ENCODE measurements at places on chromosomes 16 and 17.

DNA sequence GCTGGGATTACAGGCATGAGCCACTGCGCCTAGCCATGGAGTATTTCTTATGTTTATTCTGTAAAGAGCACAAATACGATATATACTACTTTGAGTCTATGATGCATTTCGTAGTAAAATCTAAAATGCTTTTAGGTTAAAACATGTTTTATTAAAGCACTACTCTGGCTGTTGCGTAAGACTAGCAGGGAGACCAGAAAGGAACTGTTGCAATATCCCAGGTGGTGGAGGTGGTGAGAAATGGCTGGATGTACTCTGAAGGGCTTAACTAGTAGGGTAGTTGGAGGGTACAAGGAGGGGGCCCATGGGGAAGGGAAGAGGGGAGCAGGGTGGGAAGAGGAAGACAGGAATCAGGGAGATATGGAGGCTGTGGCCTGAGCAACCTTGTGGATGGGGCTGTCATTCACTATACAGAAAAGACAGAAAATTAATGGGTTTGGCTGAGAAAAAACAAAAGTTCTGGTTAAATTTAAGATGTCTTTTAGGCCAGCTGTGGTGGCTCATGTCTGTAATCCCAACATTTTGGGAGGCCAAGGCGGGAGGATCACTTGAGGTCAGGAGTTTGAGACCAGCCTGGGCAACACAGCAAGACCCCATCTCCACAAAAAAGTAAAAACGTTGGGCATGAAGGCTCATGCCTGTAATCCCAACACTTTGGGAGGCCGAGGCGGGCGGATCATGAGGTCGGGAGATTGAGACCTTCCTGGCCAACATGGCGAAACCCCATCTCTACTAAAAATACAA, 35.8 kb downstream of the ST3GAL2 start:
- DNase-seq = no peak

DNA sequence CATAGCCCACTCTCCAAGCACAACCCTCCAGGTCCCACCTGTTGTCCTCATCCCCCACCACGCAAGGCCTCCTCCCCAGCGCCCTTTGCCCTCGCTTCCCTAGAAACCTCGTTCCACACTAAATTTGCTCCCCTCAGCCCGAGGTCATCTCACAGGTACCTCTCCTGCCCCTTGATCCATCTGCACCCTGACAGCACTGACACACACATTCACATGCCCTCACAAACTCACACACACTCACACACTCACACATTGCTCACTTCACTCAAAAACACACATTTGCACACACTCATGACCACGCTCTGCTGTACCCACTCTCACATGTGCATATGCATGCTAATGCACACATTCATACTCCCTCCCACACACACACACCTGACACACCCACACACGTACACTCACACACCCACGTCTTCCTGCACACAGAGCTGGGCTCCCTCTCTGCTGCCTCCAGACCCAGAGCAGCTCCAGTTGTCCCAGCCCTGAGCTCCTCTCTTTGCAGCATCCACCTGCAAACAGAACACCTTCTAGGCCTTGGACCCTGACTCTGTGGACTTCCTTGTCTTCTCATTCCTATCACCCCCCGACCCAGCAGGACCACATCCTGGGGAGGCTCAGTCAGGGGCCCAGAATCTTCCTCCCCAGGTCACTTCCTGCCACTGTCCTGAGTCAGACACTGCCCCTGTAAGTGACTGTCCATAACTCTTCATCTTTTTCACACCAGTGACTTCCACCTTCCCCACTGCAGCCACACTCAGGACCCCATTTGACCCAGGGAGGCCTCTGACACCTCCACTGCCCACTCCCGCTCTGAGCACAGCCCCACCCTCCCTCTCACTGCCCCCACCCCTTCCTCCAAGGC, 4.9 kb downstream of the ASGR2 start:
- DNase-seq = no peak

GRCh38 chr17:31397256-31397939, 5.9 kb downstream of the RAB11FIP4 start:
- DNase-seq = no peak

DNA sequence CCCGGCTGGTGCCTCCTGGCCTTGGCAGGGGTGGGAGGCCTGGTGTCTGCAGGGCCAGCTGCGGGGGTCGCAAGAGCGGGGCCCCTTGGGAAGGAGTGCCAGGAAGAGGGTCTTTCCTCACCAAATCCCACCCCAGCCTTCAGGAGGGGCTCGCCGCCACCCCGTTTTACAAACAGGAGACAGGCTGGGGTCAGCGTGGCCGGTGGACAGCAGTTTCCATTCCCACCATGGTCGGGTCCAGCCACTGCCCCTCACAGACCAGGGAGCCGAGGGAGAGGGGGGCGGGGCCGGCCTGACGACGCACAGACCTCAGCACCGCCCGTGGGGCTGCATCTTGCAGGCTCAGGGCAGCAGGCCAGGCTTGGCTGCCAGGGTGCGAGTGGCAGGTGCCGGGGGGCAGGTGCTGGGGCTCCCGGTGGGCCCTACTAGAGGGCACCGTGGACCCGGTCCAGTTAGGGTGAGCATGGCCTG, 7.6 kb downstream of the CBFA2T3 start:
- DNase-seq = no peak

DNA sequence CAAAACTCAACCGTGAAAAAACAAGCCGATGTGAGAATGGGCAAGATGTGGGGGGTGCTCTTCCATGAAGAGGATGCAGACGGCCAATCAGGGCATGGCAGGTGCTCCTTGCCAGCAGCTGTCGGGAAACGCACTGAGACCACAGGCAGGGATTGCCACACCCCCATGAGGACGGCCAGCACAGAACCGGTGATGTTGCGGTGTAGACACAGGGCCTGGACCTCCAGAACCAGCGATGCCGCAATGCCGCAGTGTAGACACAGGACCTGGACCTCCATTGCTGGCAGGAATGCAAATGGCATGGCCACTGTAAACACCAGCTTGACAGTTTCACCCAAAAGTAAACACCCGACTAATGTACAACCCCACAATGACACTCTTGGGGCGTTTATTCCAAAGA, 164.9 kb downstream of the BANP start:
- DNase-seq = no peak

DNA sequence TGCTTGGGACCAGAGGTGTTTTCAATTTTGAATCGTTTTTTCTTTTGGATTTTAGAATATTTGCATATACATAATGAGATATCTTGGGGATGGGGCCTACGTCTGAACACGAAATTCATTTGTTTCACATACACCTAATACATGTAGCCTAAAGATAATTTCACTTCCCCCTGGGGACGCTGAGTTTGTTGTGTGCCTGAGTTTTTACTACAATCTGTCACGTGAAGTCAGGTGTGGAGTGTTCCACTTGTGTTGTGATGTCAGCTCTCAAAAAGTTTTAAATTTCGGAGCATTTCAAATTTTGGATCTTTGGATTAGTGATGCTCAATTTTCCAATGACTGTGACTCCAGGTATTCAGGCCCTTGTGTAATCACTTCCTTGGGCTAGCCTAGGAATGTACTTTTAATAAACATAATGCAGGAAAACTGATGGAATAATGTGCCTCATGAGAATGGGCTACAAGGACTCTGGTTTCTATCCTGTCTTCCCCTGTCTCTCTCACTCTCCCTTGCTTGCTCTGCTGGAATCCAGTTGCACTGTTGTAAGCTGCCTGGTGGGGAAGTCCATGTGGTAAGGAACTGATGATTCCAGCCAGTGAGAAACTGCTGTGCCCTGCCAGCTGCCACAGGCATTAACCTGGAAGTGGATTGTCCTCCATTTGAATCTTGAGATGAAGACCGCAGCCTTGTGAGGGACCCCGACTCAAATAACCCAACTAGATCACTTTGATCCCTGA, 403.8 kb downstream of the SHISA9 start:
- no peak for DNase-seq

DNA sequence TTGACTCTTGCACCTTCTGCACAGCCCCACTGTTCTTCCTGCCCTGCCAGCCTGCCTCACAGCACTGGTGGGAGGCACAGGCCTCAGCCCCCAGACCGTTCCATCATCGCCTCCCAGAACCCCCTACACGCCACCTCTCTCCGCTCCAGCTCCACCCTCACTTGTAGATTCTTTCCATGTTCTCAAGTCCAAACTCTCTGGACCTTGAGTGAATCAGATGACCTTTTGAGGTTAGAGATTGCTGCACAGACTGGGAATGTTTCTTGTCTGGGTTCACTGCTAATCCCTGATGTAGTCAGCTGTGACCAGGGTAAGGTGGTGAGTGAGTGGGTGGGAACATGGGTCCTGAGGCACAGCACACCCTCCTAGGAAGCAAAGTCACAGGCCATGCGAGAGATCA, 272.4 kb downstream of the IRF8 start:
- DNase-seq = no peak

DNA sequence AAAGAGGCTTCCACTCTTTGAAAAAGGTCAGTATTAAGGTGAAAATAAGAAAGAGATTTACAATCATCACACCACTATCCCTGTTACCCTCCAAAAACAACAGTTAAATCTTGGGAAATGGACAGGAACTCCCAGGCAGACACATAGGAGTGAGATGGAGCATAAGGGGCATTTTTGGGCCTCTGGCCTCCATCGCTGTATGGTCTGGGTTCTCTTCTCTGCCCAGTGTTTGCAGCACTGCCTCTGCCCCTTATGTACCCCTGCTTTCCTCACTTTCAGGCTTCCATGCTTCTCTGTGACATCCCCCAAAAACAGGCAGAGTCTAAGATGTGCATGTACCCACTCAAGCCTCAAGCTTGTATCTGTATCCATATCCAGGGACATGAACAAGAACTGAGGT, 630 bp upstream of the HOXB2 start:
- DNase-seq = no peak

DNA sequence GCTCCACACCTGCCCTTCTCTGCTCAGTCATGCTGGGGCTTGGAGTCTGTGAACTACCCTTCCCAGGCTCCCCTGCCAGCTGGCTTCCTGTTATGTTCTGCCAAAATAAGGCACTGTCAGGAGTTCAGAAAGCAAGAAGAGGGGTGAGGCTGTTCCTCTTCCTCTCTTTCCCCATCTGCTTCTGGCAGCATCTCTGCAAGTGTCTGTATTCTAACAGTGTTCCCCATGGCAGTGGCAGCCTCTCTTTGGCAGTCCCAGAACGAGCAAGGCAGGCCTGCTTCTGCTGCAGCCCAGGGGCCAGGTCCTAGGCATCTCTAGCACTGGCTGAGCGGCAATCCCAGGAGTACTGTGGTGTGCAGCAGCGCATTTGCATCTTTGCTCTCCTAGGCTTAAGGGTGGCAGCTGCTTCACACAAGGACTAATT, 219.1 kb downstream of the STX8 start:
- no peak for DNase-seq

DNA sequence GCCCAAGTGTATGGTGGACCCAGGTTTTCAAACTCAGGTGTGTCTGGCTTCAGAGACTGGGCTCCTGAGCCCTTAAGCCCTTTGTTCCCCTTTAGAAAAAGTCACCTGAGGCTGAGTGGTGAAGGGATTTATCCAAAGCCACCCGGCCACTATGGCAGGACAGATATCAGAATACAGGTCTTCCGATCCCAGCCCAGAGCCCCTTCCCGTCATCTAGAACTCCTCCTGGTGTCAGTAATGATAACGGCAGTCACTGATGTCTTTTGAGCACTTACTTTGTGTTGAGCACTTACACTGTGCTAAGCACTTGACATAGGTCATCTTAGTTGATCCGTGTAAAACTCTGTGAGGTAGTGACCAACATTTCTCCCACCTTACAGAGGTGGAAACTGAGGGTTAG, 16.6 kb downstream of the NOD2 start:
- no peak for DNase-seq

DNA sequence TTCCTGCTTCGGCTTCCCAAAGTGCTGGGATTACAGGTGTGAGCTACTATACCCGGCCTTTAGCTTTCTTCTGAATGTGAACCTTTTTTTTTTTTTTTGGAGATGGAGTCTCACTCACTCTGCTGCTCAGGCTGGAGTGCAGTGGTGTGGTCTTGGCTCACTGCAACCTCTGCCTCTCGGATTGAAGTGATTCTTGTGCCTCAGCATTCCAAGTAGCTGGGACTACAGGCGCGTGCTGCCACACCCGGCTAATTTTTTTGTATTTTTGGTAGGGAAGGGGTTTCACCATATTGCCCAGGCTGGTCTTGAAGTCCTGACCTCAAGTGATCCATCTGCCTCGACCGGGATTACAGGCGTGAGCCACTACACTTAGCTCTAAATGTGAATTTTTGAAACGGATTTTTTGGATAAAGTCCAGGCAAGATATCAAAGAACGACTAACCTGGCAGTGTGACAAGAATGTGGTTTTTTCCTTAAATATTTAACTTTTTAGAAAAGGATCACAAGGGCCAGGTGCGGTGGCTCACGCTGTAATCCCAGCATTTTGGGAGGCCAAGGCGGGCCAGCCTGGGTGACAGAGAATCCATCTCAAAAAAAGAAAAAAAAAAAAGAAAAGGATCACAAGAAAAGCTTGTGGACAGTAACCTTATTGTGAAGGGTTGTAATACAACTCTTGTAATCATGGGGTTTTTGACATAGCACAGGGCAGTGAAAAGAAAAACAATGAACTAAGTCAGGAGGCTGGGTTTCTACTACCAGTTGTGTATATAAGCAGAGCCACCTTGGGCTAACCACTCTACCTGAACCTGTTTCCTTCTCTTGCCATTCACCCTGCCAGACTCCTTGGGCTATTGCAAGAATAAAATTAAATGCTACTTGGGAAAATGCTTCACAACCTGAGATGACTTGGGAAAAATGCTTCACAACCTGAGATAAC, 6.2 kb downstream of the BRCA1 start:
- no peak for DNase-seq

- DNase-seq = no peak
Measured at GRCh38 chr16:10745841-10746240, 2.2 kb downstream of the NUBP1 start.

GRCh38 chr16:49491771-49492761, 118.5 kb downstream of the C16orf78 start:
- DNase-seq = peak; percentile 6

DNA sequence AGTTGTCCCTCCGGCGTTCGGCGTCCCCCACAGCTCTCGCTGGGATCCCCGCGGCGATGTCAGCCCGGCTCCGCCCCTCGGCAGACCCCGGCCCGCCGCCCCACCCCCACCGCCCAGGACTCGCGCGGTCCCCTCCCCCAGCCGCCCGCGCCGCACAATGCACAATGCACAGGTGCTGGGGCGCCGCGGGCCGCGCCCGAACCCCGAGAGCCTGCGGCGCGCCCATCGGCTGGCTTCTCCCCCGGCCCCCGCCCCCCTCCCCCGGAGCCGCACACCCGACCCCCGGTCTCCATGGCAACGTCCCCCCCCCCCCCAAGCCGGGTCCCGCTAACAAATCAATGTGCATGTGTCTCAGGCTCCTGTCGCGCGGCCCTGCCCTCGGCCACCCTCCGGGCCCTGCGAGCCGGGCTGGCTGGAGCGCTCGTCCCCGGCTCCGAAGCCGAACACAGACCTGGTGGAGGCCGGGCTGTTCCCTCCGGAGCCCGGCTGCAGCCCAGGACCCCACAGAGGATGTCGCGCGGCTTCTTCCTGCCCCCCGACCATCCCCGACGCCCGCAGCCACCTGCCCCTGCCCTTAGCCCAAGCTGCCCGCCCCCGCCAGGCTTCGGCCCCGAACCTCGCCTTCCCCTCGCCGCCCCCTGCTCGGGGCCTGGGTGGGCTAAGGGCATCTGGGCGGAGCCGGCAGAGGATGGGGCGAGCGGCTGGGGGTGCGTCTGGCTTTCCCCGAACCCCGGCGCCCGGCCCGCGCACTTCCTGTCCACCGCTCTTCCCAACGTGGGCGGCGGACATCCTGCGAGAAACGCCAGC, 818 bp upstream of the CBX8 start:
- no peak for DNase-seq
